ENCODE measurements at places on chromosomes 7 and 10.
A peak's percentile ranks its signal among the peaks of the same experiment; 100 is the strongest.

GRCh38 chr7:124553502-124553901 is 212.1 kb downstream of the GPR37 start:
- DNase-seq: no peak

GRCh38 chr7:135247746-135248471 is 14.3 kb downstream of the STRA8 start:
- no peak for DNase-seq

DNA sequence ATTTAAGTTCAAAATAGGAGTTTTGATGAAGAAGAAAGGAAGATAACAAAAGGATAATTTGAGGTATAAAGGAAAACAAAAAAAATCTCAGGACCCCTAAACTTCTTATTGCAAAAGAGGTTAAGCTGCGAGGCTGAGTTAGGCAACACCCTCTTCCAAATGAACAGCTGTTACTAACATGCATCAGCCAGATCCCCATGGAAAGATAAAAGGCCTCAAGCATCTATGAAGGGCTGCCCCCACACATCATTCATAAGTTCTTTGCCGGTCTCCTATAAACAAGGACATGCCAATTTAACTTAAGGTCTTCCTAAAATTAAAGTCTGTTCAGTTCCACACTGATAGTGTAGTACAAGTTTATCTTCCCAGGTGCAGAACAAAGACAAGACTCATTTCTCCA is 75.8 kb upstream of the IMMP2L start:
- no peak for DNase-seq

- DNase-seq: no peak
These were observed 70.1 kb upstream of the EEPD1 start for GRCh38 chr7:36082910-36083309.

GRCh38 chr7:8384901-8385300 is 48.5 kb upstream of the NXPH1 start:
- DNase-seq: no peak

DNA sequence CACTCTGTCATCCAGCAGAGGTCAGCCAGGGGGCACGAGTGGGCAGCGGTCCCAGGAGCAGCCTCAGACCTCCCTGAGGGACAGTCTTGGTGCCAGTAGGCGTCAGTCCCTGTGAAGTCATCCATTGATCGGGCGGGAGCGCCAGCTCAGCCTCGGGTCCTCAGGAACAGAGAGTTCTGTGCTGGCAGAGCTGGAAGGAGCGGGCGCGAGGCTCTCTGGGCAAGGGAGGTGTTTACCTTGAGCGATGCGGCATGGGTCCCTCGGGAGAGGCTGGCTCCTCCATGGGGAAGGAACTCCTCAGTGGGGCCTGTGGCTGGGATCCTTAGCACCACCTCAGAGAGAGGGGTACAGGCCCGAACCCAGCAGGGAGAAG is 101.1 kb upstream of the PPIF start:
- no peak for DNase-seq

DNA sequence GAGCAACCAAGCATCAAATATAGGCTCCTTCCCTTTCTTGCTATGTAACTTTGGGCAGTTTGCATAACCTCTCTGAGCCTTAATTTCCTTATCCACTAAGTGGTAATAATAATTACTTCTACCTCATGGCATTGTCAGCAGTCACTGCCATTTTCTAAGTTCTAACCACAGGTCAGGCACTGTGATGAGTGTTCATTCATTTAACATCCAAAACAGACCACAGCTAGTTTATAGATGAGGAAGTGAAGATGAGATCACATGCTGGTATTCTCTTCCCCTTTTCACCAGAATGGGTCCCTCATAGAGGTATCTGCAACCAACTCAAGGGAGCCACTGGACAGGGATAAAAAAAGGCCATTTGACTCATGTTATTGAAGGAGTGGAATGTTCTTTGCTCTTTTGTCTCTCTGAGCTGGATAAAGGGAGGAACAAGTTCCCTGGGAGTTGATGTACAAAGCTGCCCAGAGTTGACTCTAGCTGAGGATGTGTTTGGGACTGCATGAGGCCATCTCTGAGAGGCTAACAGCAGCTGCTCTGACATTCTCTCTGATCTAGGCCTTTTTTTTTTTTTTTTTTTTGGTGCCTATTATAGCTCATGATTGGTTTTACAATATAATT is 65.0 kb downstream of the DNAJC12 start:
- DNase-seq: peak; percentile 9

- DNase-seq: no peak
These were observed 13.9 kb downstream of the ARHGAP22 start for GRCh38 chr10:48590945-48591344.

DNA sequence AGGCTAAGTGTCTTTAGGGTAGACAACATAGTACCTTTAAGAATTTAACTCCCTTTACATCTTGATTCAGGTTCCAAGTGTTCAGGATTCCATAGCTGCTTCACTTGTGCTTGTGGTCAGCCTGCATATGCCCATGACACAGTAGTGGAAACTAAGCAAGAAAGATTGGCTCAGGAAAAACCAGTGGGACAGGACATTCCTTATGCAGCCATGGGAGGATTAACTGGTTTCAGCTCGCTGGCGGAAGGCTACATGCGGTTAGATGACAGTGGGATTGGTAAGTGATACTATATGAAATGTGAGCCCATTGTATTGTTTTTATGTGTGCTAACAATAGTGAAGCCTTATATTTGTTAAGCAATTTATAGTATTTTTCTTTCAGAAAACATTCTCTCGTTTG is 11.3 kb downstream of the FAM221A start:
- no peak for DNase-seq

- no peak for DNase-seq
These were observed 87.9 kb downstream of the SLC37A3 start for GRCh38 chr7:140310337-140311002.

DNA sequence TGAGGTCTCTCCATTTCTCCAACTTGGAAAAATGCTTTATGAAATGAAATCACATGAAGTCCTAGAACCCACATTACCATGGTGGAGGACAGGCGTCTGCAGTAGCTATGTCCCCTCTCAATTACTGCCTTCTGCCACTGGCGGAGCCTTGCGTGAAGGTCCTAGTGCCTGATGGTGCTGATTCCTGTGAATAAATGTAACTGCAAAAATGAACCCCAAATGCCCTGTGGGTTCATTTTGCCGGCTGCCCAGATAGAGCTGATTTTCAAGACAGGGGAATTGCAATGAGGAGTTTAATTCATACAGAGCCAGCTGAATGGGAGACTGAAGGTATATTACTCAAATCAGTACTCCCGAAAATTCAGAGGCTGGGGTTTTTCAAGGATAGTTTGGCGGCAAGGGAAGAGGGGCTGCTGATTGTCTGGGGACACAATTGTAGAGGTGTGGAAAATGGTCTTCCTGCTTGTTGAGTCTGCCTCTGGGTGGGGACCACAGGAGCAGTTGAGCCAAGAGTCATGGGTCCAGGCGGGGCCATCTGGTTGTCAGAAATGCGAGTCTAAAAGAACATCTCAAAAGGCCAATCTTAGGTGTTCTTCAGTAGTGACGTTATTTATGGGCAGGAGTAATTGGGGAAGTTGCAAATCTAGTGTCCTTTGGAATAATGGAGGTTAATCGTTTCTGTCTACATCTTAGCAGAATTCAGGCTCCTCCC is 13.5 kb downstream of the PRF1 start:
- DNase-seq: no peak

GRCh38 chr7:138233189-138233588 is 156.9 kb downstream of the AKR1D1 start:
- no peak for DNase-seq

Measured in CD4-positive, alpha-beta T cell treated with Interleukin-21 for 1 hour (primary cell).